ENCODE measurements at places on chromosomes 4 and X.

DNA sequence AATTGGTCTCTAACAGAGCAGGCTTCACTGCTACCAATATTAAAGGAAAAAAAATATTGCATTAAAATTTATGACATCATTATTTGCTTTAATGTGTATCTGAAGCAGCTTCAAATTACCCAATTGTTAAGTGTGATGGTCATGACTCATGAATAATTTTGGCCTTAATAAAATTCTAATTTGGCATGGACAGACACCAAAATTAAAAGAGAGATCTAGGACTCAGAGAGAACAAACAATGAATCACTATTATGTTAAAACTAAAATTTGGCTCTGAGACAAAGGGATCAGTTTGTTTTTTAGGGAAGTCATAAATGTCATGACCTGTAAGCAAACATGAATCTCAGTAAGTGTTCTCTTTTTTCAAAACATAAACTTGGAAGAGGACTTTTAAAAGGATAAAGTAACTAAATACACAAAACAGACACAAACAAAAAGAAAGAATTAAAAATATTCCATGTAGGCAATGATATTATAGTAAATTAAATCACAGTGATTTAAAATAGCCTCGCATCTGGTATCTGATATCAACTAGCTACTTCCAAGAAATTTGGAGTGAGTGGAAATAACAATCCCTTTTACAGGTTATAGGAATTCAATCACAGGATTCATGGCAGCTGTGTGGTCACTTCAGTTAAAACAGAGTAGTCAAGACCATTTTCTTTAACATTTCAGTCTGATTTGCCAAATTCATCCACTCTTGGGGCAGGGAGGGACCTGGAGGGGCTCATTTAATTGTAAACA, 11.6 kb downstream of the VEGFC start:
- no peak for DNase-seq

GRCh38 chrX:79182616-79183015, 38.1 kb downstream of the GPR174 start:
- no peak for DNase-seq

- DNase-seq = no peak
Measured at GRCh38 chr4:183435803-183436202, 8.6 kb upstream of the CDKN2AIP start.

- DNase-seq = no peak
Measured at GRCh38 chr4:43457866-43458265, 565.4 kb downstream of the GRXCR1 start.

DNA sequence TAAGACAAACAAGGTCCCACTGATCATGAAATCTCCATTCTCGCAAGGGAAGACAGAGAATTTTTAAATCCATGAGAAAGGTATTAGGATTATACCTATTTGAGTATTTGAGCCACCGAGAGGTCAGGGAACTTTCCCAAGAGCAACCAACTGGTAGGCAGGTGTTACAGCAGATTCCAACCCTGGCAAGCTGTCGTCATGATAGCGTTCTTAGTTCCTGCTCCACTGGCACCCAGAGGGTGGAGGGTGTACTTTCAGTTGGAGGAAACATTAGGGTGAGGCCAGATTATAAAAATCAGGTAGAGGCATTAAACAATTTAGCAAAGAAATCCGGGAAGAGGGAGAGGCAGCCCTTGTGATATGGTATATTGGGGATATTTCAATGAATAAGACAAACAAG, 23.3 kb downstream of the COQ2 start:
- DNase-seq = no peak

- DNase-seq = no peak
Measured at GRCh38 chr4:140702096-140702757, 54.0 kb downstream of the TBC1D9 start.

DNA sequence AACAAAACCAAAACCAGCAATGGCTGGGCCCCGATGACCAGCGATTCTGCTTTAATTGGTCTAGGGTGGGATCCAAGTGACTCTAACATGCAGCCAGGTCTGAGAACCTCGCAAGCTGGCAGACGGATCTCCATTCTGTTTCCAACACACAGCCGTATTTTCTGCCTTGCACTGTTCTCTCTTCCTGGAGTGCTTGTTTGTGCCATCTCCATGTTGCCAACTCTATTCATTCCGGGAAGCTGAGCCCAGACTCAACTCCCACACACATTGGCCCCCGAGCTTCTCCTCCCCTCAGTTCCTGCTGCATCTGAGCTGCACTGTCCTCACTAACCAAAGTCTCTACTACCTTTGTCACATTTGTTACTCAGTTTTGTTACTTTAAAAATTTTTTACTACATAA, 35.6 kb downstream of the GEMIN8 start:
- DNase-seq = no peak
